Hypothalamus (tissue), 51 donors: ENCODE measurements at places on chromosomes 13 and 19.

- no peak for DNase-seq
Measured at GRCh38 chr13:33096886-33097605, 80.8 kb downstream of the KL start.

DNA sequence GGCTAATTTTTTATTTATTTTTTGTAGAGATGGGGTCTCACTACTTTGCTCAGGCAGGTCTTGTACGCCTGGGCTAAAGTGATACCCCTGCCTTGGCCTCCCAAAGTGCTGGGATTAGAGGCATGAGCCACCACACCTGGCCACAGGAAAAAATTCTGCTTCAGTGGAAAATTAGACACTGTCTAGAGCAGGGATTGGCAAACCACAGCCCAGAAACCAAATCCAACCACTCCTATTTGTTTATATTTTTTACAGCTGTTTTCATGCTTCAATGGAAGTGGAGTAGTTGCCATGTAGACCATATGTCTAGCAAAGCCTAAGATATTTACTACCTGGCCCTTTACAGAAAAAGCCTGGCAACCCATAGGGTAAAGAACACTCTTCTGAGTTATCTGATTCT lies 123.7 kb upstream of the MRI1 start:
- DNase-seq = no peak

- DNase-seq = no peak
Measured at GRCh38 chr19:5714816-5715215, 5.1 kb downstream of the LONP1 start.

- DNase-seq = no peak
Measured at GRCh38 chr13:44128552-44129001, 245.0 kb upstream of the SERP2 start.

- no peak for DNase-seq
Measured at GRCh38 chr19:5246554-5247155, 94.0 kb downstream of the PTPRS start.

DNA sequence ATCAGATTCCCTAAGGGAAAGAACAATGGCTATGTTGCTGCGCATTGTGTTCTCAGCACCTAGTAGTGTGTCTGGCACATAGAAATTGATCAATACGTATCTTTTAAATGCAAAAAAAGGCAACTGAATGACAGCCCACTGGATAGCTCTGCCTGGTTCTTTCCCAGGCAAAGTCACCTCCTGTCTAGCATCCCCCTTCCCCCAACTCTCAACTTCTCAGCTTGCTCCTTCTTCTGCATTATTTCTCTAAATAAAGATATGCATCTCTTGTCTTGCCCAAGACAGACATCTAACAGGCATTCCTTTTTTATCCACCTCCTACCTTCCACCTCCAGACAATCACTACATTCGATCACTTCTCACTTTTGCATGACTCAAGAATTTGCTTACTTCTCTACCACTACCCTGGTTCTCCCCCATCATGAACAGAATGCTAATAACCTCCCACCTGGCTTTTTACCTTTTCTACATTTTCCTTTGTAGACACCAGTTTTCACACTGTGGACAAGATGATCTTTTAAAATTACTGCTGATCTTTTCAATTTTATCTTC lies 26.5 kb upstream of the OXGR1 start:
- DNase-seq = no peak

DNA sequence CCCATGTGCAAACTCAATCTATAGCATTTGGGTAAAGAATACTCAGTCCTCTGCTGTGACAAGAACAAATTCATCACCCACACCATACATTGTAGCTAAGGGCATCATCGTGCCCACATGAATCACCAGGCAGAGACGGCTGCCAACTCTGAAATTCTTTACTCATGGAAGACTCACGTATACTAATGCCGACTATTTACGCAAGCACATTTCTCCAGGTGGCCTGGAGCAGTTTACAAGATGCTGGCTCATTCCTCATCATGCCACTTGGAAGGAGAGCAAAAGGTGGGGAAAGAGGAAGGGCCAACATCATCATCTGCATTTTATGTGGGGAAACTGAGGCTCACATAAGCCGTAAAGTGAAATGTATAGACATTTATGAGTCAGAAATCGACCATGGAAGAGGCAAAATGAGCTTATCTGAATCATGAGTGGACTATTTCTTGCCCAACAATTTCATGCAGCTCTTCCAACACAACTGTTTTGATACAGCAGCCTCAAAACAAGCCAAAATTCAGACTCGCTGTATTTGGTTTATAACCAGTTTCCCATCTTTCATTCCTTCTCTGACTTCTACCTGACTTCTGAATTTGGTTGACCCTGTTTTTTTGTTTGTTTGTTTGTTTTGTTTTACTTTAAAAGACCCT lies 213.9 kb upstream of the SERP2 start:
- no peak for DNase-seq

DNA sequence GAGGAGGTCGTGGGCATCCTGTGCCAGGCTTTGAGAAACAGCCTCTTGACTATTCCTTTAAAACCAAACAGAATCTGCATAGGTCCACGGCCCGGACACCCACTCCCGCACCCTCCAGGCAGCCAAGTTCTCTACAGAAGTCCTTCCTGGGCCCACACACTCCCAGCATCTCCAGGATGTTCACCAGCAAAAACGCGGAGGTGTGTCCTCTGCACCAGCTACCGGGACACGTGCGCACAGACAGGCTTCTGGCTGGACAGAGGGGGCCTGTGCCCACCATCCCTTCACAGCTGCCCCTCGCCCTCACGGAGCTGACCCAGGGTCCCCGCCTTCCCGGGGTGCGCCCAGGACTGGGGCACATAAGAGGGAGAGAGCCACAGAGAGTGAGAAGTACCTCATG lies 44.2 kb downstream of the CEBPG start:
- no peak for DNase-seq

GRCh38 chr19:35628565-35629331 lies at the start of gene RBM42:
Gene RBM42, plus strand, starts transcription at chr19:35629036. Its CDS starts 118 bp downstream, at chr19:35629154.
- peak; percentile 94 for DNase-seq
